ENCODE measurements at places on chromosomes 4 and X.

DNA sequence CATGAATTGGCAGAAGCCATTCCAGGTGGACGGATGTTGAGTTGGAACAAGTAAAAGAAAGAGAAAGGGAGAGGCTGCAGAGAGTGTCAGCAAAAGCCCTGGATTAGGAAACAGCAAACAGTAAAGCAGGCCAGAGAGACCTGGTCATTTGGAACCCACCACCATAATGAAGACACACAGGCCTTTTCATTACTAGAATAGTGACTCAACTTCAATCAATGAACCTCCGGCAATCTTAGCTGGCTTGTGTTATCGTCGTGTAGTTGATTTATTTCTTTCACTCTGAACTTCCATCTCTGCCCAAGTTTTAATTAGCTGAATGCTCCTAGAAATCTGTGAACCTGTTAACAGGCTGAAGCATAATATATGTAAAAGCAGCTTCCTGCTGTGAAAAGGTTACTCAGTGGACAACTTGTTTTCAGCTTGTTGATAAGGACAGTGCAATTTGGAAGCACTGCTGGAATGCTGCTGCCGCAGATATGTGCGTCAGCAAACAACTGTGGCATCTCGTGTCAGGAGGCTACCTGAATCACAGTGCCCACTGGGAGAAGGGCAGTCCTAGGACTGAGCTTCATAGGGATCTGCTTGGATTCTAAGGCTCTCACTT lies 68.8 kb downstream of the SPANXN4 start:
- DNase-seq: no peak

- DNase-seq: no peak
Observed at GRCh38 chr4:105162123-105162796, 15.6 kb downstream of the TET2 start.

DNA sequence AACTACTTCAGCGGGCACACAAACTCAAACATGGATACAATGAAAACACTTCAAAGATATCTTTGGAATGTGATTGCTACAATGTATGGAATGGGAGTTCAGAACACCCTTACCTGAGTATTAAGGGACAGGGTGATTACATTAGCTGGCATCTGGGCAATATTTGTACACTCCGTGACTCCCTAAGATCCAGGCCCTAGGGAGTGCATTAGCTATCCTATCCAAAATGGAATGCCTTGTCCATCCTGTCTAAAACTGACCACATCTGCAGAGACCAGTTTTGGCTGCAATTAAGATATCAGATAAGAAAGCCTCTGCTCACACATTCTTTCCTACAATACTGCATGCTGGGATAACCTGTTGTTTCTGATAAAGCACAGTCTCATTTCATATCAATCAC lies 176.6 kb upstream of the EMCN start:
- DNase-seq: no peak

GRCh38 chr4:22090661-22091351 lies 142.2 kb upstream of the KCNIP4 start:
- peak; percentile 2 for DNase-seq

GRCh38 chrX:41868392-41868977 lies 54.9 kb downstream of the CASK start:
- no peak for DNase-seq

DNA sequence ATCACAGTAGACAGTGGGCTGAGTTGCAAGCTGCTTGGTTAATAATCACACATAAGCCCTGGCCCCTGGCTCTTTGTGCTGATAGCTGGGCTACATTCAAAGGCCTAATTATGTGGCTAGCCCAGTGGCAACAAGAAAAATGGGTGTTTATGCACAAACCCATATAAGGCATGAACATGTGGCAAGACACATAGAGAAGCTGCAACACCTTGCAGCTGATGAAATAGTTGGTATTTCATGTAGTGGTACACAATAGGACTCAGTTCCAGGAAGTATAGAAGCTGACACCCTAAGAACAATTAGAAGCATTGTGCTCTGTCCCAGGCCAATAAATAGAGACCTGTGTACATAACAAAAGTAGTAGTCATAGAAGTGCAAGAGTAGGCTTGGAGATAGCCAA lies 14.6 kb upstream of the ZNF630 start:
- DNase-seq: no peak

GRCh38 chr4:152063621-152064240 lies 302.9 kb upstream of the GATB start:
- DNase-seq: no peak

GRCh38 chrX:52509916-52510315 lies 6.9 kb downstream of the XAGE1B start:
- no peak for DNase-seq

Data from fibroblast of skin of scalp (primary cell).